ENCODE measurements at places on chromosomes 12 and 14. TPM values are rescaled to one million over a fixed set of nuclear protein-coding genes. Genes with fewer than 3 reads are reported as not detected.

The DPY19L2 gene
- polyA plus RNA-seq: 0.21 TPM

The KRT2 gene
- not detected for polyA plus RNA-seq

The SALL2 gene
- 2.7 TPM for polyA plus RNA-seq

The RIN3 gene
- 6.6 TPM for polyA plus RNA-seq

The SMOC1 gene
- polyA plus RNA-seq: not detected

The ADAMTS20 gene
- not detected for polyA plus RNA-seq

The SPIC gene
- polyA plus RNA-seq: not detected

The SLC41A2 gene
- 7.2 TPM for polyA plus RNA-seq
